Stimulated activated naive B cell treated with anti-CD40 and anti-IgM and Interleukin-4, amounts not matched to agents 10 μg/mL and 1 μg/mL and 100 μg/mL, for 72 hours (primary cell): ENCODE measurements at places on chromosomes 6 and 20.

DNA sequence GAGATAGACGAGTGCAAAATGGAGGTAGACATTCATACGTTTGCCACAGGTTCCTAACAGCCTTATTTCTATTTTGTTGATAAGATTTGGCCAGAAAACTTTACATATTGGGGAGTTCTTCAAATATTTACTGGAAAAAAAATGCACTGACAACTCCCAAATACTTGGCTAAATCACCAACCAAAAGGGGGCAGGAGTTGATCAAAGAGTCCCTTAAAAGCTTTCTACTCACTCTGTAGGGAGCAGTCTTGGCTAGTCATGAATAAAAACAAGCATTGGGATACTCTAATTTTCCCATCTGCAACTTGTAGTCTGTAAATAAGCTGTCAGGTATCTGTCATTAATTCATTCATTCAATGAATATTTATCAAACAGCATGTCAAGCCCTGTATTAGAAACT is 18.4 kb downstream of the TENT5A start:
- DNase-seq, result no peak

GRCh38 chr6:22141241-22141745 is 155.5 kb downstream of the PRL start:
- no peak for DNase-seq

DNA sequence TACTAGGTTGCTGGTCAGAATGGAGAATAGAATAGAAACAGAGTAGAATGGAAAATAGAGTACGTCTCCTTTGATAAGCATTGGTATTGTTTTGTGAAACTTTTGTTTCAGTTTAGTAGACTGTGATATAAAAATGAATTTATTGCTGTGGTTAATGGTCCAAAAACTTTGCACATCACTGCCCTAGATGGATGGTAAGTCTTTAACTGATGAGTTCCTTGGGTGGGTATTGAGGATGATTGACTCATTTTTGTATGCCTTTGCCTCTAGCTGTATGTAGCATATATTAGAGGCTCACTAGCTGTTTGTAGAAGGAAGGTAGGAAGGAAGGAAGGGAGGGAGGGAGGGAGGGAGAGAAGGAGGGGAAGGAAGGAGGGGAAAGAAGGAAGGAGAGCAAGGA is 48.3 kb downstream of the ZDHHC14 start:
- DNase-seq, result no peak

- no peak for DNase-seq
These were observed 23.4 kb downstream of the PACSIN1 start for GRCh38 chr6:34489207-34489805.

- no peak for DNase-seq
These were observed 544 bp upstream of the ACAT2 start for GRCh38 chr6:159761129-159761872.

DNA sequence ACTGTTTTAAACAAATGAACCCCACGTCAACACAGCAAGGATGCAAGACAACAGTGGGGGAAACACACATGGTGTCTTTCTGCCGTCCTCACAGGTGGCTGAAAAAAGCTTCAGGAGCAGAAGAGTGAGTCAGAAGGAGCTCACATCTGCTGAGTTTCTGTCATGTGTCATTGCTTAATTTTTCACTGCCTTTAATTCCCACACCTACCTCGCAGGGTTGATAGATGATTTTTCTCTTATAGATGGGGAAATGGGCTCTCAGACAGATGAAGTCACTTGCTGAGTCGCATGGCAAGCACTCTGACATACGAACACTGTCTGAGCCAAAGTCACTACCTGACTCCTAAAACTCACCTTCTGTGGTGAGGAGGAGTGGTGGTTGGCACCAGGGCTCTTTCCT is 28.3 kb upstream of the CARMIL1 start:
- no peak for DNase-seq

- no peak for DNase-seq
These were observed 86.9 kb downstream of the RFX6 start for GRCh38 chr6:116963972-116964371.

- DNase-seq, result no peak
These were observed 618.6 kb upstream of the FLRT3 start for GRCh38 chr20:14956026-14956425.

DNA sequence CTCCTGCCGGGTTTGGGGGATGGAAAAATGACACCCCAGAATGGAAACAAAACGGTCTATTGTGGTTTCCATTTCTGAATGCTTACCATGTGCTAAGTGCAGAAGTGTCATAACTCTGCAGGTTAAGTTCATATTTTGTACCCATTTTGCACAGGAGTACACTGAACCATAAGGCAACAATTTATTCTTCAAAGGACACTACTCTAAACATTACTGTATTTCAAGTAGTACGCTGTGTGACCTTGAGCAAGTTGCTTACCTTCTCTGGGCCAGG is 9.8 kb upstream of the ID1 start:
- DNase-seq, result no peak

DNA sequence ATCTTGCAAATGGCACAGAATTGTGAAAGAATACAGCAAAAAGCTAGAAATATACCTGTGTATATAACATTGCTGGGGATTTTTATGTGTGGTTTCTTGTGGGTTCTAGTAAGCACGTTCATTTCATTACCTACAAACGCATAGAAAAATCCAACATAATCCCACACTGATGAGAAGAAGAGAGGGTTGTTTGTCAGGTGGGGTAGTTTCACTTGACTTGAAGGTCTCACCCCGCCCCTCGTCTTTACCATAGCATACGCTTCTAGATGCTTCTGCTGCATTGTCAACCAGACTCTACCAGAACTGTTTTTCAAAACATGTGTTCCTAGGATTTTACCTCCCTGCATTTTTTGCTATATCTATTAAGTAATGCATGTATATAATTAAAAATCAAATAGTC is 284.1 kb upstream of the TAB2 start:
- DNase-seq, result no peak

DNA sequence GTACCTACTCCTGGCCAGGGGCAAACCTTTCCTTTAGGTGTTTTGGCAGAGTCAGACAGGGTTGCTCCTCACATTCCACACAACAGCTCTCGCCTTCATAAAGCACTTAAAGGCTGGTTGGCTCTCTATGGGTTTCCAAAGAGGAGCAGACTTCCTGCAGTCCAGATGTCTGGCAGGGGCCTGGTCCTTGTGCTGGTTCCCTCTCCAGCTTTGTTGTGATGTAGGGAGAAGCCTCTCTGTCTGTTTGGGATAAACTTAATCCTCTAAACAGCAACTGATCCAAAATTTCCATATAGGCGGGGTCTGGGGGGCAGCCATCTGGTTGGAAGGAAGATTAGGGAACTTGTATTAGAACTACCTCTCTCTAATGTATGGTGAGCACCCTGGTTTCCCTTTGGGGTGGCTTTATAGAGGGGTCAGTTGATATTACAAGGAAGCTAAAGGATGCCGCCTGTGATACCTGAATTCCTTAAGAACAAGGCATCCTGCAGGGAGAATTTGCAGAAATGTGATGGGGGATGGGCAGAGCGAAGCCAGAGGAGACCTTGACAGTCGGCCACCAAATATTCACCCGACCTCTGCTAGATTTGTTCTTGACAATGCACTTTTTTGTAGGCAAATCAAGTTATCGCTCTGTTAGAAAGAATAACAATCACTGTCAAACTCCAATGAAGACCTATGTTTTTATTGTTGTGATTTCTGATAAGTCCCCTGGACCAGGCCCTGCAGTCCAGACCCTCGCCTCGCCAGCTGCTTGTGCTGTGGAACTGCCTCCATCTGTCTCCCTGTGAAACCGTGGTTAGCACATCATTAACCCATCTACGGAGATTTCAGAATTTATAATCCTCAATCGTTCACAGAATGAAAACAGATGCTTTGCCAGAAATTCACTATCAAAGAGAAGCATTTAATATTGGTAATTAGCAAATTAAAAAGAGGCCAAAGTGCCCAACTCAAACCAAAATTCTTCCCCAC is 94.0 kb upstream of the RALGAPA2 start:
- no peak for DNase-seq

DNA sequence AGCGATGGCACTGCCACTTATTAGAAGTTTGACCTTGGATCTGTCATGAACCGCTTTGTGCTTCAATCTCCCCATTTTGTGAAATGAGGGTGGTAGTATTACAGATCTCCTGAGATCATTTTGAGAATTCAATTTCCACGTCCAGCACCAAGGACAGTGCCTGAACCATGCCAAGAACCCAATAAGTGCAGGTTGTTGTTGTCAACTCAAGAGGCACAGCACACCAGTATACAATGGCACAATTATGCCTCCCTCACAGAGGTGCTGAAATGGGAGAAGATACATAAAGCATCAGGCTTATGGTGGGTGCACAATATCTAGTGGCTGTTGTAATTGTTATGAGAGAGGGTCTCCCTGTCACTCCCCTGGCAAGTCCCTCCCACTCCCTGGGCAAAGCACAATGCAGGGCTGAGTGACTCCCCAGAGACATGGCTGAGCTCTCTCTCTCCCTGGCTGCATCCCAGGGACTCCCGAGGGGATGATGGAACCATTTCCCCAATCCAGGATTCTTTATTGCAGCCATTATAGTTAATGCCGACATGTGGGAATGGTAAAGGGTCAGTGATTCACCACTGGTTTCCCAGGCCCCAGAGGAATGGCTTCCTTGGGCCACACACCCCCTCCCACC is 78.7 kb downstream of the CDH22 start:
- no peak for DNase-seq

DNA sequence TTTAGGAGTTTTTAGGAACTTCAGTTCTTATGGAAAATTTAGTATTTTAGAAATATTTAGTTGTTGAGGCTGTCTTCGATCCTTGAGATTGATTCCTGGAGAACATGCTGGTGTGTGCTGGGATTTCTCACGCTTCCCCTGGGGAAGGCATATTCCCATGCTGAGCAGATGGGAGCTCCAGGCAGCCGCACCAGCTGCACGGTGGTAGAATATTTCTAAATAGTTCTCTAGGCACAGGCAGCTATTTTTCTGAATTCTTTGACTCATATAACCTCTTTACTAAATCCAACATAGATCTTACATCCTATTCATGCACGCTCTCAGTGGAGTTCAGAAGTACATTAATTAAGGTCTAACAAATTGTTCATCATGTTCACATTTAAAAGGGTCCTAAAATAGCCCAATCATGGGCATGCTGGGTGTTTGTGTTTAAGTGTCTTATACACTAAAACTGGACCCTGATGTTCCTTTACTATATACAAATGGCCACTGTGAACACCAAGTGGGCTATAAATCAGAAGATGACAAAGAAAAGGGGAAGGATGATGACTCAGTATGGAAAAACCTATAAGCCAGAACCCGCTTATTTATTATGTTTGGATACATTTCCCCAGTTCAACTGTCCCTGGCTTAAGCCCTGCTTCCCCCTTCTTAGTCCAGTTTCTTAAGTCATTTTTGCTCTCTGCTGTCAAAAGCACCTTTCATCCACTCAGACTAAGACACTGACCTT is 138.5 kb downstream of the UST start:
- DNase-seq, result no peak

DNA sequence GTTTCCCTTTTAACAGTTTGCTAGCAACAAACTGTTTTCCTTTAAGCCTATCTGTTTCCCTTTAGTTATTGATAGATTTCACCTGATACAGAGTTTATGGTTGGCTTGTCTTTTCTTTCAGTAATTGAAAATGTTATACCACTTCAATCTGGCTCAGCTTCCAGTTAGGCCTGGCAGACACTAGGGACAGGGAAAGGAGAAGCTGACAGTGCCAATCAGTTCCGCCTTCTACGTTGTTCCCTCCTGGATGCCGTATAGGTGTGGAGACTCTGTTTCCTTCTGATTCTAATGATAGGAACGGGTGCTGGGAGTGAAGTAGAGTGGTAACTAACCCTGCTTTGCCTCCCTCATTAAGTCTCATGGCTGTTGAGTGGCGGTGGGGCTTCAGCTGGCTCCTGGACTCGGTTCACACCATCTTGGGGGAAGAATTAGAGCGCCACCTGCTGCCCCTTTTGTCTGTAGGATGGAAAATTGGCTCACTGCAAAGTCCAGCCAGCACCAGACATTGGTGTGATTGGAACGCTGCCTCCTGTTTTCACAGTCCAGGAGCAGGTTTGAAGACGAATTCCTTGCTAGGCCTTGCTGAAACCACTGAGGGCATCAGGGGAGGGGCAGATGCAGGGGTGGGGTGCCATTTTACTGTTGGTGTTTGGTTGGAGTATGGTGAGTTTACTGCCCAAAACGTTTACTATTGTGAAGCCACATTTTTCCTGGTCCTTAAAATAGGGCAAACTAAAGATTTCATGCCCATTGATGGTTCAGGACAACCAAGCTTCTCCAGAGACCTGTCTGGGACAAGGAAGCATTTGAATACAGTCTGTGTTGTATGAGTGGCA is 1729.5 kb downstream of the GRIK2 start:
- DNase-seq, result peak; percentile 1

GRCh38 chr20:22620342-22620741 is 36.0 kb upstream of the FOXA2 start:
- no peak for DNase-seq

- DNase-seq, result no peak
These were observed 60.2 kb downstream of the RIPOR2 start for GRCh38 chr6:24875534-24875901.

DNA sequence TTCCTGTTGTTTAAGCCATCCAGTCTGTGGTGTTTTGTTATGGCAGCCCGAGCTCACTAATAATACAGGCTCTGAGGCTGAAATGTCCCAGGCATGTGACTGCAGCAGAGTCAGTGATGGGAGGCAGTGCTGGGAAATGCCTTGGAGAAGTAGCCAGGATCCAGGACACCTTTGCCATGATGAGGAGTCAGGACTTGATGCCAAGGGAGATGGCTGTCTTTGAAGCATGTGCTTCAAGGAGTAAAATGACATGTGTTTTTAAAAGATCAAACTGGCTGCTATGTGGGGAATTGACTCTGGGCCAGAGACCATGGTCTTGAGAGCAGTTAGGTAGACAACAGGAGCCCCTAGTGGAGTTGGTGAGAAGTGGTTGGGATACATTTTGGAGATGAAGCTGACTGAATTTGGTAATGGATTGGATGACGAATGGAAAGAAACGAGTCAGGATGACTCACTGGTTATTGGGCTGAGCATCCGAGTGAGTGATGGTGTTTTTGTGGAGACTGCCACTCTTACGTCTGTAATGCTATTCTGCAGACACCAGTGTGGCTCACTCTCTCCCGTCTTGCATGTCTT is 322.2 kb downstream of the PLCB1 start:
- DNase-seq, result peak; percentile 4

- DNase-seq, result no peak
These were observed 63.3 kb upstream of the ZNF133 start for GRCh38 chr20:18224968-18225568.

- no peak for DNase-seq
These were observed 51.9 kb downstream of the UNC5CL start for GRCh38 chr6:40986921-40987819.
